ENCODE measurements at places on chromosomes 2 and 18. TPM values are rescaled to one million over a fixed set of nuclear protein-coding genes. Genes with fewer than 3 reads are reported as not detected.

The CXCR1 gene
- not detected for total RNA-seq

The OTOS gene
- not detected for total RNA-seq

The DCDC2C gene
- not detected for total RNA-seq

The GPR45 gene
- not detected for total RNA-seq

The GCG gene
- not detected for total RNA-seq

The NMS gene
- not detected for total RNA-seq

The IL37 gene
- not detected for total RNA-seq

The OSGEPL1 gene
- total RNA-seq: 10.7 TPM

The SGPP2 gene
- under 0.01 TPM for total RNA-seq

The PJVK gene
- total RNA-seq: 0.77 TPM

The LYG2 gene
- not detected for total RNA-seq

The ZNF804A gene
- under 0.01 TPM for total RNA-seq

The ZNG1B gene
- total RNA-seq: 25.9 TPM

Data from regular cardiac myocyte (primary cell).